Activated T-cell treated with anti-CD3 and anti-CD28 coated beads, Interleukin-2, amount 50 U/mL, for 1 hour (primary cell): ENCODE measurements at places on chromosomes 7 and 10.

DNA sequence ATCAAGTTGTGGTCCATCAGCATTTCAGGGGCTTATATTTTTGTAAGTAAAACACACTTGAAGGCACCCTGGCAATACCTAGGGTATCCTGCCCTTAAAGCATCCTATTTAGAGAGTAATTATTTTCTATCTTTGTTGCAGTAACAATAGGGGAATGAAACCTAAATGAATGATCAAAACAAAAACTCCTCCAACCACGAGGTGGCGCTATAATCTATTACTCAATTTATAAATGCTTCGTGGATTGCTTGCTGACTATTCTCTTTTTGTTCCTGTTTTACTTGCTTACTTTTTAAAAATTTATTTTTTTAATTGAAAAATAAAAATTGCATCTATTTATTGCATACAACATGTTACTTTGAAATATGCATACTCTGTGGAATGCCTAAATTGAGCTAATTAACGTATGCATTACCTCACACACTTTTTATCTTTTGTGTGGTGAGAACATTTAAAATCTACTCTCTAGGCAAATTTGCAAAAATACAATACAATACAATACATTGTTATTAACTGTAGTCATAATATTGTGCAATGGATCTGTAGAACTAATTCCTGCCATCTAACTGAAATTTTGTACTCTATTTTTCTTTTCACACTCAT is 147.7 kb upstream of the BMPER start:
- DNase-seq = no peak

DNA sequence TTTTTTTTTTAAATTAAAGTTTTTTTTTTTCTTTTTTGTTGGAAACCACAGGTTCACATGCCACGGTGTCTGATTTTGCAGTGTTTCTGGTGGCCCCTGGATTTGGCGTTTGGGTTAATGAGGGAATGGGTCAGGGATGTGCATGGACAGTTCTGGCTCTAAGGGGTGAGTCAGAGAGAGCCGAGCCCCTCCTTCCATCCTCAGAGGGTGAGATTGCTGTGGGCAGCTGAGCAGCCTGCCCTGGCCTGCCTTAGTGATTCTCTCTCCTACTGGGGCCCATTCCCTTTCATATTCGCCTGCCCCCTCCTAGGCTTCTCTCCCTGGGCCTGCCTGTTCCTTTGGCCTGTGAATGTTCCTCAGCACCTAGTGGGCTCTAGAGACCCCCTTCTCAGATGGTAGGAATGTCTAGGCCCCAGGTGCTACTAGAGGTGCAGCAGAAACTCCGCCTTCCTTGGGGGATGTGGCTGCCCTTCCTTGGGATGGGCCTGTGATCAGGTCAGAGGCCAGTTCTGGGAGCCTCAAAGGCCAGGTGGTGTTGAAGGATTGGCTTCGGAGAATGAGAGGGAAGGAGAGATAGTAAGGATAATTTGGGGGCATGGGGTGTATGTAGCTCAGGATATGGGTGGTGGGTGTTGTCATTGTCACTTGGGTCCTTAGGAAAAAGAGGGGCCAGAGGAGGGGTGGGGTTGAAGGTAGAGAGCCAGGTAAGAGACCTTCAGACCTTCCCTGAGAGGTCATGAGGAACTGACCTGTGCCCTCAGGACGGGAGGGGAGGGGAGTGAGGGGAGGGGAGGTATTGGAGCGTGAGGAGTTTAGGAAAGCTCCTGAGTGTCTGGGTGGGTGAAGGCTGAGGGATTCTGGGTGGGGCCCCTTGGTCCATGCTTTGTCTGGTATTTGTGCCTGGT is 19.8 kb downstream of the TSPAN14 start:
- DNase-seq = no peak

- DNase-seq = no peak
Measured at GRCh38 chr10:78896159-78896928, 172.4 kb upstream of the ZMIZ1 start.

DNA sequence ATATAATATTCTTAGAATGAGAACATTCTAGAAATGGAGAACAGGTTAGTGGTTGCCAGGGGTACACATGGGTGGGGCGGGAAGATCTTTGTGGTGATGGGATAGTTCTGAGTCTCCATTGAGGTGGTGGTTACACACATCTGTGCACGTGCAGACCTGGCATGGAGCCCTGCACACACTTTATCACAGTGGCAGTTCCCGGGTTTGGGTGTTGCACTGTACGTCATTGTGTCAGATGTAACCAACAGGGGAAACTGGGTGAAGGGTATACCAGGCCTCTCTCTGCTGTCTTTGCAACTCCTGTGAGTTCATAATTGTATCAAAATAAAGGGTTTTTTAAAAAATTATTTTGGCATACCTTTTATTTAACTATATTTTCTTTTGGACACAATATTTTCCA is 51.1 kb downstream of the LMTK2 start:
- no peak for DNase-seq

DNA sequence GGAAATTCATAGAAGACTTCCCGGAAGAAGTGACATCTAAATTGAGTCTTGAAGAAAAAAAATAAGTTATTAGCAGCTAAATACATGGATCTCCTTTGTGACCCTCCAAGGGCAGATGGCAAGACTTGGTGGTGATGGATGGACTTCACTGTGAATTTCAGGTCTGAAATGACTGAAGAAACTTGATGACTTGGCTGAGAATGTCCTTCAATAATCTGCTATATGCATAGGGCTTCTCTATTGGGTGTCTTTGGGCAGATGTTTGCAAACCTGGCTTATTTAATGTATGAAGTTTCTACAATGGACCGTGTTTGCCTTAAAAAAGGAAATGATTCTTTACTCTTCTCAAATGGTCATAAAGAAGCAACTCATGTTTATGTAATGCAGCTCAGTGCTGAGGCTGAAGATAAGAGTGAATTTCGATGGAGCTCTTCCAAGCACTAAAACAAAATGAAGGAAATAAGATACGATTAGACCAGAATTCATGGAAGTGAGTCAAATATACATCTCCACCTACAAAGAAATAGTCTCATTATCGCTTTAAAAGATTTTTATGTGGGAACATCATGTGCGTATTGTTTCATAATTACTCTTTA is 116.6 kb upstream of the WDR11 start:
- no peak for DNase-seq

DNA sequence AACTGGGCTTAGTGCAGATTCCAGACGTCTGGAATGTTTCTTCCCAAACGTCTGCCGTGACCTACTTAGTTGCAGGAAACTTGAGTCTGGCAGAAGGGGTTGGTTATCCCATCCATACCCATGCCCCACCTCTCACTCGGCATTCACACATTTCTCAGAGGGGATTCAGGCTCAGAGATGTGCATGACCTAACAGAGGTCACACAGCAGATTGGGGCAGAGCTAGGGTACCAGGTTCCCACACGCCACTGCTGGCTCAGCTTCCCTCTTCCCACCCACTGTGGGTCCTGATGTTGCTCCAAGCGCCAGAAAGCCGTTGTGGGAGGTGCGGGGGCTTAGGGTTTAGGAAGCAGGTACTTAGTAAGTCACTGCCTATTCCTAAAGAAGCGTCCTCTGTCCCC is 3.0 kb downstream of the UCMA start:
- DNase-seq = no peak

GRCh38 chr7:111676811-111677210 is 114.5 kb upstream of the IMMP2L start:
- no peak for DNase-seq

GRCh38 chr10:11357439-11357838 is 254.0 kb downstream of the USP6NL start:
- DNase-seq = no peak

GRCh38 chr7:38846280-38846679 is 62.7 kb downstream of the VPS41 start:
- DNase-seq = no peak

GRCh38 chr10:19421674-19422073 is 373.1 kb downstream of the MALRD1 start:
- no peak for DNase-seq

DNA sequence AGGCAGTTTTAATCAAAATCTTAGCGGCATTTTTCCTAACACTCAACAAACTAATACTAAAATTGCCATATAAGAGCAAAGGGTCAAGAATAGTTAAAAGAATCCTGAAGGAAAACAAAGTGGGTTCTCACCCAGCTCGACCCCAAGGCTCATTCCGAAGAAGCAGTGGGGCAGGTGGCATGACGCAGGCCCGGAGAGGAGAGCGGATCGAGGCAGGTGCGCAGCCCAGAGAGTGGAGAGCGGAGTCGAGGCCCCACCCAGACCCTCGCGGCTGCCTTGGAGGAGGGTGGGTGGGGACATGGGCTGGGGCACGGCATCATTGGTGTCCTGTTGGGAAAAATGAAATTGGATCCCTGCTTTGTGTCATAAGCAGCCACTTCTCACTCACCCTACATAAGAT is 109.8 kb downstream of the INPP5A start:
- no peak for DNase-seq

DNA sequence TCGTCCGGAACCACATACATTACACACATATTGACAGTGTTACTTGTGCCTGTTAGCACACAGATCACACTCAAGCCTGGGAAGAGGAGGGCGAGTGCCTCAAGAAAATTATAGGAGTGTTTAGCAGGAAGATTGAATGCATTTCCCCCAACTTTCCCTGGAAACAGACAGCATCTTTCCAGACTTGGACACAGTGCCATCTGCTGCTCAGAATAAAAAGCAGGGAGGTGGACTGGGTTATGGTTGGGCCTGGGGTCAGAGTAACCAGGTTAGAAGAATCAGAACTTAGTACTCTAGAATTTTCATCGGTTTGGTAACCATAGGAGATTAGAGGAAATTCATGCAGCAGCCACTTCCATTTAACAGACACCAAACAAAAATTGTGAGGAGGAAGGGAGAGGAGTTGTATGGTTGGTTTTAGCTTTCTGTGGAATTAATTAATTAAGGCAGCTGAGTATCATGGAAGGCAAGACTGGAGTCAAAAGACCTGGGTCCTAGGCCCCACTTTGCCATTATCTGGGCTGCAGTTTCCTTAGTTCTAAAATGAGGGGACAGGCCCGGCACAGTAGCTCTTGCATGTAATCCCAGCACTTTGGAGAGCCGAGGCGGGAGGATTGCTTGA is 43.4 kb upstream of the OPTN start:
- no peak for DNase-seq

DNA sequence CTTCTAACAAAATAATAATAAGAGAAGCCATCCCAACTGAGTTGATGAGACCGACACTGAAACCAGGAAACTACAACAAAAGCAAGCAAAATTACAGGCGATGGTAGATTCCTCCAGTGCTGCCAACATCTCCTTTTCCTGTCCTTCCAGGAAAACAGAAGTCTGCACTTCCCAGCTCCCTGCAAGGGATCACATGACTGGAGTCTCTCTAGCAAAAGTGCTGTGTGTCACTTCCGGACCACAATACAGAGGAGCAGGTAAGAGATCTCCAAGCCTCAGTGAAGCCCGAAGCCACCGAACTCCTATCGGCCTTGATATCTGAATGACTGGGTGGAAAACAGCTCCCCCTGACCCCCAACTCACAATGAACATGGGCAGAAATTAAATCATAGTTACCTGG is 63.2 kb downstream of the SMURF1 start:
- DNase-seq = no peak

DNA sequence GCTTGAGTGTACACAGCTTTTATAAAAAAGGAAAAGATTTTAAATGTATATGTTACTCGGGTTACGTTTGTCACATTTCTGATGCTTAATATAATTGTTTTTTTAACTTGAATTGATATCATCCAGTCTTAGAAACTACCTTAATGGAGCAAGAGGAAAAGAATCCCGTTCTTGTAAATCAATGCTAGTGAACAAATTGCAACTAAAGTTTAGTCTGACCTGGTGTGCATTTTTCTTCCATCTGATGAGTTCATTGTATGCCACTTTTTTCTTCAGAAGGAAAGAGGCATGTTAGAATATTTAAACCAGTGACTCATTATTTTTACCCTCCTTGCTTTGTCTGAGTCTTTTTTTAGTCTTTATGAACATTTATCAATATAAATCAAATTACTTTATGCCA is 34.7 kb downstream of the NET1 start:
- DNase-seq = no peak

DNA sequence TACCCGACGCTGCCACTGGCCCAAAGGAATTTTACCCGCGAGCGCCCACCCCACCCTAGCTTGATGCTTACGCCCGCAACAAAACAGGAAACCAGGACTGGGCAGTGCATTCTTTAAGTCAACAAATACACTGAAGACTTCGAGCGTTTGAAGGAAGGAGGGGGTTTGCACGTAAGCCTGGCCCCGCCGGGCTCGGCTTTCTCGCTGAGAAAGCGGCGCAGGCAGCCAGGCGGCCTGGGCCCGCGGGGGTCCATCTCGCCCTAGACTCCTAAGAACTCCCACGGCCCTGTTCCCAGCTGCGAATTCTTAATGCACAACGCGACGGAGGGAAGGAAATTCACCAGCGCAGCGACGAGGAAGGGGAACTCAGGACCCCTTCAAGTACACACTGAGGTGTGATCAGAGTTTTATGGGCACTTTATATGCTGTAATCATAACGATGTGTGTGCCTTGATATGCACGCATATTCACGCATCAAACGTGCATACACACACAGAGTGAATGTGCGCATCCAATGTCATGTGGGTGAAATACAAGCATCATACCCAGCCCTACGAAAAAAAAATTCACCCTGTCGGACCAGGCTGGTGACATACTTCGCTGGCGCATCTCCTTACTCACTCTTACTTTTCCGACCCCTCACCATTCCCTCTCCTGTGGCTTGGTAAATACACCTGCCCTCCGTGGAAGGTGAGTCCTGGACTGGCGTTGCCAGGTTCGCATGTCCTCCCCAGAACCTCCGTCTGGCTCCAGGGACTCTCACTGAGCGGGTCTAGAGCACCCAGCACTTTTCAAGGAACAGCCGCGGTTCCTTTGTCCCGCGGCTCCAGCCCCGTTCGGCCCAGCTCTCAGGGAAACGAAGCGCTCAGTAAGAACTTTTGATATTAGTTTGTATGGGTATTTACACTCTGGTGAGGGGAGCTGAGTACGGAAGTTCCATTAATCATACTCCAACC is 5.7 kb upstream of the HOXA13 start:
- no peak for DNase-seq

- DNase-seq = no peak
Measured at GRCh38 chr10:122474131-122474818, 12.9 kb downstream of the HTRA1 start.

DNA sequence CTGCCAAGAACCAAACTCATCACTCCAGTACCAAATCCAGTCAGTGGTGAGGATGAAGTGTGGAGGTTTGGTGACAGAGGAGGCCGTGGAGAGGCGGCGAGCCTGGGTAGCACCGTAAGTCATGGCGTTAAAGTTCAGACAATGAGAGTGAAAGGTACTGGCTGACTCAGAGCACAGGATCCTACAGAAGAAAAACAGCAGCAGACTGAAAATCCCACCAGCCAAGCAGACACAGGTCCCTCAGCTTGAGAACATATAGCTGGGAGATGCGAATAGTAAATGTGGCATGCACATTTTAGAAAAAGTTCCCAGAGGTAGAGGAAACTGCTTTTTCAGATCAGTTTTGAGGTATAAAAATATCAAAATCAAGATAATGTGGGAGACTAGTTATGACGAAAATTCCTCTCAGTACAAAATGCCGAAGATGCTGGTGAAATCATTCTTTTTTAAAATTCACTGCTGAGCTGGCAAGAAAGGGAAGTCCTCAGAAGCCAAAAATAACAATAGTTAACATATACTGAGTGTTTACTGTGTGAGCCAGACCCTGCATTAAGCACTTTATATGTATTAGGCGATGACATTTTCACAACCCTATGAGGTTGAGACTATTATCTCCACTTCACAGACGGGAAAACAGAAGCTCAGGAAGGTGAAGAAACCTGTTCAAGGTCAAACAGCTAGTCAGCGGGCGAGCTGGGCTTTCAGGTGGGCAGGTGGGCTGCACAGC is 20.9 kb downstream of the PARP12 start:
- no peak for DNase-seq
